Suppressor macrophage treated with lipopolysaccharide for 4 hours (primary cell): ENCODE measurements at places on chromosomes 7 and 10.

- DNase-seq, result no peak
These were observed 297.4 kb downstream of the ATRNL1 start for GRCh38 chr10:115390607-115391006.

DNA sequence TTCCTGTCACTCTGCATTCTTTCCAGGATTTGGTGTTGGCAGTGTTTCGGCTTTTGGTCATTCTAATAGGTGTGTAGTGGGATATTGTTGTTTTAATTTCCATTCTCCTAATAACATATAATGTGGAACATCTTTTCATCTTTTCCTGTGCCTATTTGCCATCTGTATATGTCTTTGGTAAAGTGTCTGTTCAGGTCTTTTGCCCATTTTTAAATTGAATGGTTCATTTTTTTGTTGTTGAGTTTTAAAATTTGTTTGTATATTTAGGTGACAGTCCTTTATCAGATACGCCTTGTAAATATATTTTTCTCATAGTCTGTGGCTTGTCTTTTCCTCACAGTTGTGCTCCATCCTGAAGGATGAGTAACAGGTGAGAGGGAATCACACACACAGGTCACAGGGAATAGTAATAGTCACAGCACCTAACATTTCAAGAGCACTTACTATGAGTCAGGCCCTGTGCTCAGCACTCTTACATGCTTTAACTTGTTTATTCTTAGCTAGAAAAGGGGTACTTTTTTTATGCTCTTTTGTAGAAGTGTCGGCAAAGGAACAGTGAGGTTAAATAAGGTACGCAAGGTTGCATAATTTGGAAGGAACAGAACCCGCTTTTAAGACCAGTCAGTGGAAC is 117.1 kb upstream of the GATA3 start:
- DNase-seq, result no peak

DNA sequence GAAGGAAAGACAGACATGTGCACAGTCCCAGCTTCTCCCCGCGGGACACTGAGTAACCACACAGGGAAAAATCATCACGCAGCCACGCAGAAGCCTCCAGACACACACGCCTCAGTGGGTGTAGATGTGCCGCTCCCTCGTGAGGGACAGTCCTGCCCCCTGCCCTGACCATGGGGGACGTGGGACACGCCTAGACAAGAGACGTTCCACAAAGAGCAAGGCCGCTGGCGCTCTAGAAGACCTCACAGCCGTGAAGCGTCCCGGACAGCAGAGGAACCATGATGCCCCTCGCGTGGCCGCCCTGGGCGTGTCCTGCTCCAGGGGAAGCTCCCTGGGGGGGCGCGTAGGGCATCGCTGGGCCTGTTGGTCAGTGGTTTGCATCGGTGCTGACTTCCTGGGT is 210.8 kb downstream of the DNAJB6 start:
- no peak for DNase-seq

DNA sequence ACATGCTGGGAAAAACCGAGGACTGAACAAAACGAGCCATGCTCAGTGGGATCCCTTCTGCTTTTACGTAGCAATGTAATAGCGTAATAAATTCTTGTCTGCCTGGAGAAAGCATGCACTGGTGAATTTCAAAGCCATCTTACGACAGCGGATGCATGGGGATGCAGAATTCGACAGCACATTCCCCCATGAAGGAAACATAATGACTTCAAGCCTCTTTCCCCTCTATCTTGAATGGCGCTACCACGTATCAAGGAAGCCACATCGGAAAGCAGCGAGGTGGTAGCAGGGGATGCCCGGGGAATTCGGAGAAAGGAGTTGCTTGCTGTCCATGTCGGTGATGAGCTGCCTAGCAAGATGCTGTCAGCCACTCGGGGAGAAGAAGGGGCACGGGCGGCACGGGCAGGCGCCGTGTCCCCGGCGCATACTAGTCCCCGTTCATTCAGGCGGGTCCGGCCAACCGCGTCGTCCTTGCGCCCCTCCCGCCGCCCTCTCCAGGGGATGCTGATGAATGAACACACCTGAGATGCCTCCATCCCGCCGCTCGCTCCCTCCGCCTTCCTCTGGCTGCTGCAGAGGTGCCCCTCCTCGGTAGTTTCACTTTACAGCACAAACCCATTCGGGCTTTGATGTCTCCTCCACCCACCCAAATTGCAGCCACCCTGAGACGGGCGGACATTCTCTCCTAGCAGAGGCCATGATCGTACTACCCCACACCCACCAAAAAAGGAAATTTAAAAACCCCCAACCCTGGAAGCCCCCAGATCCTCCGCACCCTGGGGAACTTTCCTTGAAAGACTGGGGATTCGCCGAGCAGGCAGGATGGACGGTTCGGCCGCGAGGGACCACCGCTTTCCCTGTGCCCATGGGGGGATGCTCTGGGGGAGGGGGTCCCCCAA is 644 bp downstream of the SORBS1 start:
- DNase-seq, result peak; percentile 7

DNA sequence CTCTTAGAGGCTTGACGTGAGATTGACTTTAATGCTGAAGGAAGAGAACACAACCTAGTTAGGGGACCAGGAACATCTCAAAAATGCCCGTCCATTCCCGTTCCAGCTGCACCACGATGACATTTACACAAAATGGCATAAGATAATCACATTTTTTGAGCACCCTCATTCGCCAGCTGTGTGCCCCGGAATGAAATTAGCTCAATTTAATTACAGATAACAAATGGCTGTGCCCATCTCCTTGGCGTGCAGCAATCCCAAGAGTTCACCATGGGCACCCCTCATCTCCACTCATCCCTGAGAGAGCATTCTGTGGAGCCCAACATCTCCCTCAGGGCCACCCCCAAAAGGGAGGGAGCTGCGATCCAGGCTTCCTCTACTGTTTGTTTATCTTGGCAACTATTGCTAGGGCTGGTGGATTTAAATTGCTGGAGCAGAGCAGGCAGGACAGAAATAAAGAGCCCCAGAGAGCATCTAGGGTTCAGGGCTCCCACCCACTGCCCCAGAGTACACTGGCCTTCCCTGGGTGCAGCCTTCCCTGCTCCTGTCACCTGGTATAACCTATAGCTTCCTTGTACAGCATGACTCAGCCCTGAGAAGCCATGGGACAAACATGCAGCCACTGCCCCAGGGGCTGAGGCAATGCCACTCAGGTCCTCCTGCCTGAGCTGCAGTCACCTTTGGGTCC is 263.5 kb downstream of the ZEB1 start:
- DNase-seq, result no peak

DNA sequence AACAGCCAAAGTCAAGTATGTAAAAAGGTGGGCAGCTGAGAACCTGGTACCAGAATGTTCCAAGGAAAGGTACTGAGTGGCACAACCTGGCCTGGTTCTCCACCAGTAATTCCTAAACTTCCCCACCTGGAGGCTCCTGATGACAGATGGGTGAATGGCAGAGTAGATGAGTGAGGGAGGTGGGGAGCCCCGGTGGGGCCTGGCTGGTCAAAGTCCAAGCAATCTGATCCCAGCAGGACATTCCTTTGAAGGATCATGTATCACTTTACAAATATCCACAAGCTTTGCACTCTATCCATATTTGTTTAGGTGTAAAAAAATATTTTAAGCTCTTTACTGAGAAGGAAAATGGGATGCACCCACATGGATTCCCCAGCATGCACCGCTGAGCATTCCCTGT is 250.2 kb downstream of the DPP6 start:
- DNase-seq, result no peak

DNA sequence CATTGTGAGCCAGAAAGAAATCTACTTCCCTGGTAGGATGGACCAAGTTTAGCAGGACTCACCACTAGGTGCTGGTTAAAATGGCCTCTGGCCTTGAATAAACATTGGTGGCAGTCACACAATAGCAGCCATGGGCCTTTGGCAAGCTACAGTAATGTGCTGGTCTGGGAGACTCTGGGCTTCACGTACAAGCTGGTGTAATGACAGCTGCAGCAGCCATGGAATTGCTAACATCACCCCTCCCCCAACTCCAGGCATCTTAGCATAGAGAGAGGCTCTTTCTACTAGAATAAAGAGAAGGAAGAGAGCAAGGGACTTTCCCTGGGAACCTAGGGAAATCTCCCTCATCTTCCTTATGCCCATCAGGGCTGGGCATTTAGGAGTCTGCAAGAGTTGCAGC is 205.1 kb upstream of the SEMA3A start:
- no peak for DNase-seq

- no peak for DNase-seq
These were observed 25.7 kb downstream of the MRPS33 start for GRCh38 chr7:140989068-140989467.

GRCh38 chr7:26372249-26372648 is 80.6 kb downstream of the SNX10 start:
- no peak for DNase-seq

GRCh38 chr7:139588632-139589031 is 65.1 kb downstream of the CLEC2L start:
- DNase-seq, result peak; percentile 71

- DNase-seq, result peak; percentile 37
These were observed 214.4 kb upstream of the KIAA1217 start for GRCh38 chr10:23994459-23995046.

GRCh38 chr10:15744217-15744865 is 24.6 kb upstream of the ITGA8 start:
- peak; percentile 62 for DNase-seq

- no peak for DNase-seq
These were observed 34.0 kb upstream of the JCAD start for GRCh38 chr10:30093303-30093950.

GRCh38 chr10:68800211-68800610 is 27.1 kb upstream of the STOX1 start:
- no peak for DNase-seq

- no peak for DNase-seq
These were observed 21.8 kb downstream of the PWWP2B start for GRCh38 chr10:132418527-132419416.

GRCh38 chr7:100185726-100186125 is 8.0 kb downstream of the STAG3 start:
- DNase-seq, result no peak

GRCh38 chr7:155191901-155192478 is 105.7 kb upstream of the INSIG1 start:
- DNase-seq, result no peak

GRCh38 chr7:36312064-36312914 is 77.4 kb upstream of the ANLN start:
- DNase-seq, result no peak

- DNase-seq, result no peak
These were observed 101.9 kb upstream of the ARHGAP21 start for GRCh38 chr10:24825551-24825950.

- DNase-seq, result no peak
These were observed 160.9 kb upstream of the NEBL start for GRCh38 chr10:21057989-21058388.

DNA sequence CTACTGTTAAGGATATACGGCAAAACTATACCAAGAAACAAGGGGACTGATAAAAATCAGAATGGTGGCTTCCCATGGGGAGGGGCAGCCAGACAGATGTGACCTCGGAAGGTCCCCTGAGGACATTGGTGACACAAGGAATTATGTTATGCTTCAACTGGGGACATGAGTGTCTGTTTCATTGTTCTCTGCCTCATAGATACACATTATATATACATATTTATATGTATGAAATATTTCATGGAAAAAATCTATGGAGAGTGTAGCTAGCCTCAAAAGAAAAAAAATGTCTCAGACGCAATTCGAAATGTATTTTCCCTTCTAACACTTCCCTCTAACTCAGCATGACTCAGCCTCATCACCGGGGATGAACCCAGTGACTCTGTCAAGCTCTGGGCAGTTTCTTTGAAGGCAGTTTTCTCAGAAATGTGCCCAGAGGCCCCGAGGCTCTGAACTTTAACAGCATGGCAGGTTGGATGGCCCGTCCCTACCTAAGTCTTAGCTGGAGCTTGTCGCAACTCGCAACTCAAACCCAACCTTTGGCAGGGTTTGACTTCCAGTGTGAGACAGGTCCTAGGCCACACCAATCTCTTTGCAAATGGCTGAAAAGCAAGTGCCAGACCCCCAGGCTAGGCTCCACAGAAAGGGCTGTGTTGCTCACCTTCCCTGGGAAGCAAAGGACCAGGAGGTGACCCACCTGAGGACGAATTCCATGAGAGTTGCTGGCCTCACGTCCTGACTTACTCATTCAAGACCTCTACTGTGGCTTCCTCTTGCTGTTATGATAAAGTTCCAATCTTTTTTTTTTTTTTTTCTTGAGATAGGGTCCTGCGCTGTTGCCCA is 86.9 kb downstream of the CARD11 start:
- peak; percentile 89 for DNase-seq

DNA sequence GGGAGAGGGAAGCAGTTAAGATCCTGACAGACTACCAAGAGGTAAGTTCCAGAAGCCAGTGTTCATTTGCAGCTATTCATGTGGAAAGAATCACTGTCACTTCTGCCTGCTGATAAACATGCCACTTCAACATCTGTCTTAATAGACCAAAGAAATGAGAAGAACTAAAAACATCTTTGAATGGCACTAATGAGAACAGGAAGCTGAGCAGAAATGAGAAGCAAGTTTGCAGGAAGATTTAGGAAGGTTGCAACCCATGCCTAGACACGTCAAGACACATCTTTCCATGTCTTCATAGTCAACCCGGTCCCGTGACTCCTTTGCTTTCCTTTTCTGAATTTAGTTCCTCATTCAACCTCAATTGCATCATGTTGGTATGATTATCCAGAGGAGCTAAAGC is 180.0 kb downstream of the PDE1C start:
- DNase-seq, result peak; percentile 93

GRCh38 chr7:56287429-56288138 is 171.4 kb upstream of the NUPR2 start:
- DNase-seq, result no peak
